ENCODE measurements at places on chromosomes 1 and 21.

DNA sequence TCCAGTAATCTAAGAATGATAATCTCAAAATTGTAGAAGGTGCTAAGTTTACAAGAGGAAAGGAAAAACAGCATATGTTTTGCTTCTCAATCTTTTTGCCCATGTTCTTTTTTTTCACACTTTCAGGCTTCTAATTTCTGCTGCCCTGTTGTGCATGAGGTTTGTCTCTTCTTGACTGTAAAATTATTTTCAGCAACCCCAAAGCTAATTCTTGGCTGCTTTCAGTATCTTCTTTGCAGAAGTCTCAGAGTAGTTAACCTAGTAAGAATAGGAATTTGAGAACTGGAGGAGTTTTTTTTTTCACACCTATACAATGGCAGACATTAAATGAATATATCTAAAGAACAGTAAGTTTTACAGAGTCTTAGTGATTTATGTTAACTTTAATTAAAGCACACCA, 26.4 kb downstream of the DENND2D start:
- no peak for DNase-seq

GRCh38 chr1:210686841-210687240, 358.1 kb downstream of the HHAT start:
- no peak for DNase-seq

DNA sequence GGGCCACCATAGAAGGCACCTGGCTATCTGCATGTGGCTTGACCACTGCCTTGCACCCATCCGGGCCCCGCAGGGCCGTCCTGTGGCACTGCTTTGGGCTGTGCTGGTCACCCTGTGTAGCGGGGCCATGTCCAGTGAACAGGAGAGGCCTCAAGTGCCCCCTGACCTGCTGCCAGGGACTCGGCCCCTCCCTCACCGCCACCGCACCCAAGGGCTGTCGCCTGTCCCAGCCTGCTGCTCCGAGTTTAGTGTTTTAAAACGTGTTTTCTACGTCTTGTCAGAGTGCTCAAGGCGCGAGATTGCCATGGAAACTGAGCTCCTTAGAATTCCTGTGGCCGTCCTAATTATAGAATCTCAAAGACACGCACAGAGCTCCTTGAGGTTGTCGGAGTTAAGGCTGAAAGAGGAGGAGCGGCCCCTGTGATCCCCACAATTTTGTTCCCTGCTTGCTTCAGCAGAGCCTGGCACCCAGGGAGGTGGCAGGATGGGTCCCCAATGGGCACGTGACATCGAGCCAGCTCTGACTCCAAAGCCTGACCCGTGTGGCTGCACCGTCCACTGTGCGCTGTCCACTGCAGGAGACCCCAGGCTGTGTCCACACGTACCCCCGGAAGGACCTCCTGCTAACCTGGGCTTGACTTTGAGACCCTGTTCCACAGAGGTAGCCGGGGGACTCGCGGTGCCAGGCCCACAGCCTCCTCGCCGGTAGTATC, 66.2 kb downstream of the FAAP20 start:
- no peak for DNase-seq

- DNase-seq, result no peak
Observed at GRCh38 chr21:42306366-42307035, 8.7 kb downstream of the TFF3 start.

GRCh38 chr1:29625084-29625420, 388.7 kb downstream of the PTPRU start:
- no peak for DNase-seq

DNA sequence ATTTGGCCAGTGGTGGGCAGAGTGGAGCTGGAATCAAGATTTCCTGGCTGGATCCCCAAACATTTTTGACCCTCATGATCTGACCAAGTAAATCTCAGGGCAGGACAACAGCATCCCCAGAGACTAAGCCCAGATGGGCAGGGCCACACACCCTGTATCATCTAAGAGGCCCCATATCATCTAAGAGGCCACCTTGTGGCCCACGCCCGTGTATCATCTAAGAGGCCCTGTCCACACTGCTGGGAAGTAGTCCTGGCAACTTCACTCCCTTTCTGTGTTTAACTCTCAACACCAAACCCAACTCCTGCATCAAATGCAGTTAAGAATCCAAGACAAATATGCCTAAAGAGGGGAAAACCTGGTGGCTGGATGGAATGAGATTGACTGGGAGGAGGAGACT, 81.6 kb upstream of the SSX2IP start:
- DNase-seq, result no peak

DNA sequence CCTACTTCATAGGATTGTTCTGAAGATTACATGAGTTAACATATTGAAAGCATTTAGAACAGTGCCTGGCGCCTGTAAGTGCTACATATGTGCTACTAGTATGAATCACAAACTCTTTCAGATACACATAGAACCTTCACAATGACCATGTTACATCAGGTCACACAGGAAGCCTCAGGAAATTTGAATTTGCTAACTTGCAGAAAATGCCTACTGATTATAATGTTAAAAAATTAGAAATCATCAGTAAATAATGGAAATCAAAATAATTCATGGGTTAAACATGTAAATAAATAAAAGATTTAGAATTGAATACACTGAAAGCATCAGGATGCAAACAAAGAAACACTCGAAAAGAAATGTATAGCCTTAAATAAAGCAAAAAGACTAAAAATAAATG, 94.9 kb downstream of the SPAG17 start:
- no peak for DNase-seq

DNA sequence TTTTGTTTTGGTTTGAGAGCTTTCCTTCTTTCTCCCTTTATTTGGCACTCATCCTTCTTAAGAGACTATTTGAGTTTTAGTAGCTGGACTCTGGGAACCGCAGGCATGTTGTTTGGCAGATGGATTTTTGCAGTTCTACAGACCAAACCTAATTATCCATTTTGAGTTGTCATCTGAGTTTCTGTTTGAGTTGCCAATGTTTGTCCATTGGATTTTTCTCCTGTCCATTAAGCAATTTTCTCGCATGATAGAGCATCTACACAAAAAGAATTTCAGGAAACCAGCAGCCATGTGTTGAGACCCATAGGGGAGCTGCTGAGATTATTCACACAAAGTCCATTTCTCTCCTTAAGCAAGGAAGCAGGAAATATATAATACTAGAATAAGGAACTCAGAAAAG, 17.2 kb upstream of the CXADR start:
- DNase-seq, result no peak

- no peak for DNase-seq
Observed at GRCh38 chr1:93525431-93525830, 77.5 kb downstream of the FNBP1L start.

DNA sequence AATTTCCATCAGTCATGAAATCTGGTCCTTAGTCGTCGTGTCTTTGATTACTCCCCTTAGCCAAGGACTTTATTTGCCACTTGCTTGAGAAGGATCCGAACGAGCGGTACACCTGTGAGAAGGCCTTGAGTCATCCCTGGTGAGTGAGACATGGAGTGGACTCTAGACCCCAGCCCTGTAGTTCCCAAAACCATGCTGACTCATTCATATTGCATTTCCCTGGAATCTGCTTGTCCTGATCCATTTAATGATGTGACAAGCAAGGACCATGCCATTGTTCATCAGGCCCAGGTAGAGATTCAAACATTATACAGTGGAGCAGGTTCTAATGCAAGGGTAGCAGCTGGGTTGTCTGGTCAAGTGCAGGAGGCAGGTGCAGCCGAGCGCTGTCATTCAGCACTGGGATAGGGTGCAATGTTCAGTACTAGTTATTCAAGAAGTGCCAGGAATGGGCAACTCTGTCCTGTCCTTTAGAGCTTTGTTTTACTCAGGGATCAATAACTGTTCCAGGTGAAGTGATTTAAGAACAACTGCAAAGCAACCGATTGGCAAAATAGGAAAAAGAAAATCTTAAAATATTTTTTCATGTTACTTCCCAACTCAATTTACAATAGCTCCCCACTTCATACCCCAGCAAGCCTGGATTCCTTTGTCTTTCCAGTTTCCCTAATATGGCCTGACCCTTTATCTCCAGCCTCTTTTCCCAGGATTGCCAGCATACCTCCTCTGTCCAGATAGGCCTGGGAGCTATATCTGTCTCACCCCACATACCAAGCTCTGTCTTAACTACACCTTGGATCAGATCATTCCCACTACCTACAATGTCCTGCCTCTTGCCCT, 26.5 kb downstream of the CAMK1G start:
- DNase-seq, result no peak

- no peak for DNase-seq
Observed at GRCh38 chr1:164767752-164768402, 208.9 kb downstream of the PBX1 start.

DNA sequence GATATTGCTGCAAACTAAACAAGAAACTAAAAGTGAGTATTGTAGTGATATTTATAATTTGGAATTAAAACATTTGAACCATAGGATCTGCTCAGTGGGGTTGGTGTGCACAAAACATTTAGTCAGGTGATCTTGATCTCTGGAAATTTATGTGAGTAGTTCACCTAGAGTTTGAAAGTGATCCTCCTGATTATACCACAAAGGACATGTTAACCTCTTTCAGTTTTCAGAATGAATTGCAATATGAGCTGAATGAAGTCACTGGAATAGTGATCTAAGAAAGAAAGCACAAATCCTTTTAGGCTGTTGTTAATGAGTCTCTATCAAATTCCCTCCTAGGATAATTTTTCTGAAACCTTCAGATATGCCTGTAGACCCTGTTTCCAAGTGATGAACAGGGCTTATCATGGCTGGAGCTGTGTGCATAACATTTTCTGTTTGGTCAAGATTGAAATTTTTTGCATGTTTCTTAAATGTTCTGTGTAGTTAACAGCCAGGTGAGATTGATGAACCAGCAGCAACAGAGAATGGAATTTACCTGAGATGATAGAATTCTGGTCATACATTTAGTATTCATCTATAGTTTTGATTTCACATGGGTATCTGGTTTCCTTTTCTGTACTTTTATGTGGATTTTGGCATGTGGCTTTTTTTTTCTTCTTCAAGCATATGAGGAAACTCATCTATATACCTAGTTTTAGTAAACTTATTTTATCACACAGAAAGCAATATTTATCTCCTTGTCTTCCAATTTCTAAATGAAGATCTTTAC, 25.5 kb downstream of the CDC14A start:
- DNase-seq, result no peak

DNA sequence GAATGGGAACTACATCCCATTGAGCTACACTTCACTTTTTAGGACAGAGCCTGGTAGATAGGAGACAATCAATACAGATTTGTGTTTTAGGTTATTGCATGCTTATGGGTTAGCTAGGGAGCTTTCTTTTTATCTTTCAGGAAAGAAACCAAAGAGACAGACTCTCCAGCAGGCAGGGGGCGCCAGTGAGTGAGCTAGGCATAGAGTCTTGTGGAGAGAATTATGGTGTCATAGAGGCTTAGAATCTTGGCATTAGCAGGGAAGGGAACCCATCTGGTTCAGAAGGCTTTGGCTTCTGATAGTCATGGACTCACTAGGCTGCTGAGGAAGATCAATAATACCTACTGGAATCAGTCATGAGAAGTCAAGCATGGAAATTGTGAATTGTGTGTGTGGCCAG, at the start of gene SMCP:
SMCP (plus strand) TSS at position 281 of the 400 bp plus-strand sequence. CDS start 6,101 bp downstream, outside the sequence.
- DNase-seq, result no peak

- DNase-seq, result no peak
Observed at GRCh38 chr21:29329406-29329805, 30.7 kb downstream of the BACH1 start.

GRCh38 chr21:35426469-35426868, 377.4 kb upstream of the RUNX1 start:
- no peak for DNase-seq

DNA sequence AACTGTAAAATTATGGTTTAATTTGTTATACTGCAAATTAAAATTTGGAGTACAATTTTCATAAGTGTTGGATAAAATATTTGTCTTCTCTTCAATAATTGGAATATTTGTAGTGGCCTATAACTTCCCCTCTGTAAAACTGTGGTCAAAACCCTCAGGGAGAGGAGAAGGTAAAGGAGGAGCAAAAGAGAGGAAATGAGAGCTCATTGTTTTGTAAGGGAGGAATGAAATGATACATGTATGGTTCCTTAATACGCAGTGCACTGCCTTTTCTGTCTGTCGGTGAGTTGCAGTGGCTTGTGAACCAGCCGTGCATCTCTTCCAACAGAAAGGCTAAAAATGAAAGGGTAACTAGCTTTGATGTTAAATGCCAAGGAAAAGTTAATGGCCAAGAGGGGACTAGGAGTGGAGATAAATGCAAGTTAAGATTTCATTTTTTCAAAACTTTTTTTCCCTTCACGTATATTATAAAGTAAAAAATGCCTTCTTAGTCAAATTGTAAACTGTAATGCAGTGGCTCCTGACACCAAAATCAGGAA, 26.4 kb downstream of the LRRC8D start:
- DNase-seq, result no peak

DNA sequence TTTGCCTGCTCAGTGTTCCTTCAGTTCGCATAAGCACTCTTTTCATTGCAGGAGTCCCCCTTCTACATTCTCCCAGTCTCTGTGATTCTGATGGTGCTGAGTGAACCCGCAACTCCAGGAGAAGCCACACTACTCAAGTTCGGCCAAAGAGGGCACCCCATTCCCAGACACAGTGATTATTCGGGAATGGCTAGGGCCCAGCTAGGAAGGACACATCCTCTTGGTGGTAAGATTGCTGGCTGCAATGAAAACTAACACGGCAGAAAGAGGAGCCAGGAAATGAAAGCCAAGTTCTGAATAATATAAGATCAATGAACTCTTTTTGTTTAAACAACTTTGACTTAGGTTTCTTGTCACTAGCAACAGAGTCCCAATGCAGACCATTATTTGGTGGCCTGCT, 14.9 kb downstream of the CREG1 start:
- DNase-seq, result no peak

DNA sequence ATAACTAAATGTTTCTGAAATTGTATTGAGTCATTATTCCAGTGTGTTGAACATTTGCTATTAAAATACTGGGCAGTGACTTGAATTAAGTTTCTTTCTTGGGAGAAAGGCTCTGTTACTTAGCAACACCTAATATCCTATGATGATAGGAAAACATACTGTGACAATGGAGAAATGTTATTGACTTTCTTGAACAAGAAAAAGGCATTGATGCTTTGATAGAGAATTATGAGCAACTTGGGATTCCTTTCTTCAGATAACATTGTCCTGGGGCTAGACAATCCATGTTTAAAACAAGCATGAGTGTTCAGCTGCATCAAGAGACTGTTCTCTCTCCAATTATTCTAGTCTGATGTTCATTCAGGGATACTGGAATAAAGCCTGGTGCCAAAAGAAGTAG, 215.9 kb upstream of the L1TD1 start:
- no peak for DNase-seq

GRCh38 chr21:45835301-45836267, 146.0 kb upstream of the COL6A1 start:
- no peak for DNase-seq

- DNase-seq, result no peak
Observed at GRCh38 chr1:227893949-227894721, 53.6 kb downstream of the WNT9A start.

GRCh38 chr1:41639332-41639936, 155.0 kb upstream of the EDN2 start:
- DNase-seq, result no peak

GRCh38 chr1:2151911-2152310, 42.7 kb downstream of the FAAP20 start:
- DNase-seq, result no peak

DNA sequence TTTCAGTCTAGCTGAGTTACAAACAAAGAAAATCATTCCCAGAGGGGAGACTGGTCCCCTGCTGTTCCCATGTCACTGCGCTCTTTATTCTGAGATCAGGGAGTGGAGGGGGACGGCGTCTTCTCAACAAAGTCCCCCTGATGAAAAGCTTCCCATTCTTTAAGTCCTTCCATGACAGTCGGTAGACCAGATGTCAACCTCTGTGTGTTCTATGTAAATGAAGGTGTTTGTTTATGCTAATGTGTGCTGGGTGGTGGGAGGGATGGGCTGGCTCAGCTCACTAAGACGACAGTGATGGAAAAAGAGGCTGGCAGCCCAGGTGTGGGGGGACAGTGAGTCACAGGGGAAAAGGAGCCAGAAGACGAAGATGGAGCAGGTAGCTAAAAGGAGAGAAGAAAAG, 148.2 kb upstream of the KLHDC7A start:
- no peak for DNase-seq
